NK-92 treated with Interleukin-12 subunit alpha and Interleukin-12 subunit beta, amount 100 ng/mL, for 24 hours (cell line): ENCODE measurements at places on chromosomes 4 and X.

DNA sequence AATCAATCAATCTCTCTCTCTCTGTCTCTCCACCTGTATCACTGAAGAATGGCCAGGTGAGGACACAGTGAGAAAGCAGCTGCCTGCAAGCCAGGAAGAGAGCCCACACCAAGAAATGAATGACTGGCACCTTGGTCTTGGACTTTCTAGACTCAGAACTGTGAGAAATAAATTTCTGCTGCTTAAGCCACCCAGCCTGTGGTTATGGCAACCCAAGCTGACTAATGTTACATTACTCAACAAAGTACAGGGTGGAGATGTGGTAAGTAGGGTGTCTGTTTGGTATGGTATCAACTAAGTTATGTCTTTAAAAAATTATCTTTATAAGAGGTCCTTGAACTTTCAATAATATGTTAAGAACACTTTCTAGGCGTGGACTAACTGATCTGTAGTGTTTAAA lies 159.3 kb downstream of the EPHA5 start:
- no peak for DNase-seq

GRCh38 chrX:22194660-22194945 lies 78.1 kb upstream of the CBLL2 start:
- DNase-seq, result no peak

GRCh38 chr4:73668782-73669201 lies 48.6 kb upstream of the RASSF6 start:
- DNase-seq, result no peak

- DNase-seq, result no peak
Measured at GRCh38 chr4:80382090-80382832, 46.7 kb downstream of the CFAP299 start.

DNA sequence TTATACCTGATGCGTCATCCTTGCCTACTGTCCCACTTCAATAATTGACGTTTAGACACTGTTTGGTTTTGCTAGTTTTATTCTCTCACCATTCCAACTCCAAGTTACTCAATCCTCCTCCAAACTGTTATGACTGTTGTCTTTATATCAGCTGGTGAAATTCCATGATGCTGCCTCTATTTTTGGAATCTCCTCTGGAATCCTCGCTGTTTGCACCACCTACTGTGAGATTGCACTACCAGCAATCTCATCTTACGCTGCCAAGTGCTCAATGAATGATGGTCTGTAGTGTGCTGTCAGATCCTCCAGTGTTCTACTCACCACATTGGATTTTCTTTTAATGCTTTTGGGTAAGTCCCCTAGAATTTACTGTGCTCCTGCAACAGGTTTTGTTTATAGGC lies 13.2 kb upstream of the PCDH18 start:
- no peak for DNase-seq

GRCh38 chrX:44723426-44723825 lies 120.4 kb upstream of the DUSP21 start:
- no peak for DNase-seq

DNA sequence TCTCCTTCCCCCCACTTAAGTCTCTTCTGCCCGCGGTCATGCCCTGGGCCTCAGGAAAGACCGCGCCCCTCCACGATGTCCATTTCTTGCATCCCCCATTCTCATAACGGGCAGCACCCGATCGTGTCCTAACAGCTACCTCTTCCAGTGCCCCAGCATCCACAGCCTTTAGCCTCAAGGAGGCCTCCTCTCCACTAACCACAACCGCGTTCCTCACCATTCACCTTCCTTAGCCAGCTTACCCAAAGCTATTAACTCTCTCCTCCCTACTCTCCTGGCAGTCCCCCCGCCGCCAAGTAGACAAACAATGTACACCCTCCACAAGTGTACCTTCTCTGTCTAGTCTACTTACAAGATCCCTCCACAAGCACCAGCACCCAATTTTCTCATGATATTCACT lies 58.6 kb upstream of the PAGE5 start:
- no peak for DNase-seq

DNA sequence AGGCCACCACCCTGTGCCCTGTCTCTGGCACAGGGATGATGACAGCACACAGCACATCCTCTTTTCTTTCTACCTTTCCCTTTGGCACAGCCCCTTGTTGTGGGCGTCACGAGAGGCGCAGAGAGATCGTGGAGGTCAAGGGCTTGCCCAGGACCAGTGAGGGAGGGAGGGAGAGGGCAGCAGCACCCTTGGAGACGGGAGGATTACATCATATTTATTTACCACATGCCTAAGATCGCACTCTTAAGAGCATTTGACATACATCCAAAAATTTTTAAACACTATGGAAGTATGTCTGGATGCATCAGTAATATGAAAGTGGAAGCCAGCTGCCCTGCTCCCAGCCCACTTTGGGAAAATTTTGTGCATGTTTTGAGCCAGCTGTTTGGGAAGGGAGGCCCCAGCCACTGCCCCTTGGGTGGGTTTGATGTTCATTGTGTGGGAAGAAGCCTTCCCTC lies 12.7 kb downstream of the WFS1 start:
- DNase-seq, result no peak

- DNase-seq, result no peak
Measured at GRCh38 chr4:98659106-98659592, 738 bp upstream of the TSPAN5 start.

DNA sequence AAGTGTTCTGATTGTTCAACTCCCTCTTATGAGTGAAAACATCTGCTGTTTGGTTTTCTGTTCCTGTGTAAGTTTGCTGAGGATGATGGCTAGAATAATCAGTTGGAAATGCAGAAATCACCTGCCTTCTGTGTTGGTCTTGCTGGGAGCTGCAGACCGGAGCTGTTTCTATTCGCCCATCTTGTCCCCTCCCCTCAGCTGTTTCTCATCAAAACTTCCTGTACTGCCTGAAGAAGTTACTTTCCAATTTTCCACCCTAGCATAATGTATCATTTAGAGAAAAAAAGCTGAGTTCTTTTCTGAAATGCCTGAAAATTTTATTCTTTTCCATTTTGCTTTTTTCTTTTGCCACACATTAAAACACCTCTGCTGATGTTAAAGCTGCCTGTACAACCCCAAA lies 167.6 kb downstream of the TEX13A start:
- DNase-seq, result no peak

DNA sequence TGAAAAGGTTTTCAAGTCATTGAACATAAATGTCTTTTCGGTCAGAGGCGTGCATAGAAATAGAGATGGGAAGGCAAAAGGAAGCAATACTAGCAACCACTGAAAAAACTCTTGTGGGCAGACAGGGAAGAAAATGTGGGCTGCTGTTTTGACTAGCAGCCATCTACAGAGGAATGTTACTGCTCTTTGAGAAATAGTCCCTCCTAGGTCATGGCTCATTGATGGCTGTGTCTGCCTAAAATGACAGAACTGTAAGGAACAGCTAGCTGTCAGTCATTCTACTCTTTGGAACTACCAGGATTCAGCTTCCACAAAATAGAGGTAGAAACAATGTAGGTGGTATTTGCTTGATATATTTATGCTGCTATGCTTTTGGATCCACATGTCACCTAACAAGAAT lies 26.9 kb upstream of the TMPRSS11B start:
- DNase-seq, result no peak

- no peak for DNase-seq
Measured at GRCh38 chr4:5753766-5754528, 42.9 kb downstream of the EVC start.

- no peak for DNase-seq
Measured at GRCh38 chr4:127209580-127210095, 423.1 kb upstream of the INTU start.

GRCh38 chrX:118702741-118703140 lies 24.7 kb upstream of the IL13RA1 start:
- no peak for DNase-seq

DNA sequence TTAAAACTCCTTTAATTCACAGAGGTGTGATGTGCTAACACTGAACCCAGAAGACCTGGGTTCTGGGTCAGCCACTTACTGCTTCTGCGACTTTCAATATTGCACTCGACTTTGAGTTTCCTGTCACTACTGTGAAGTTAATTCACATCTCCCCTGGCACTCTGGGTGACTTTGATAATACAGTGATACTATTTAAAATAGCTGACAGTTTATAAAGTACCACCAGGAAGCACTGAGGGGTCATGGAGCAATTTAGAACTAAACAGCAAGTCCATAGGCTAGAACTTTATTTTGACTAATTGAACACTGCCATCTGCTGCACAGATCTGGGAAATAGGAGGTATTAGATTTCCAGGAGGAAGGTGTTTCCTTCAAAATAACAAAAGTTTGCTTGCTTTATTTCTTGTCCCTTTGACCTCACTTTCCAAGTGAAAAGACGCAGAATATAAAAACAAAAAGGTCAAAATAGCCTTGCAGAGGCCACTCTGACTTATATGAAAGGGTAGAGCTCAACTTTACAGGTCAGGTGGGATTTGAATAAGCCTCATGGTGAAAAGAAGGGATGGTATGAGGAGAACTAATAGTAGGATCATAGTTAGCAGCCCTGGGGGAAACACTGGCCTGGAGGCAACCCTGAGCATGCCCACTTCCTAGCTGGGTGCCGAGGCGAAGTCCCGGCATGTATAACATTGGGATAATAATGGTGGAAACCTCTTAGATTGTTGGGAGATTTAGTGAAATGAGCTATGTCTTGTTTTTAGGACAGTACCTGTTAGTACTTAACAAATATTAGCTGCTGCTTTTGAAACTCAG lies 53.4 kb downstream of the ZNF518B start:
- DNase-seq, result no peak

DNA sequence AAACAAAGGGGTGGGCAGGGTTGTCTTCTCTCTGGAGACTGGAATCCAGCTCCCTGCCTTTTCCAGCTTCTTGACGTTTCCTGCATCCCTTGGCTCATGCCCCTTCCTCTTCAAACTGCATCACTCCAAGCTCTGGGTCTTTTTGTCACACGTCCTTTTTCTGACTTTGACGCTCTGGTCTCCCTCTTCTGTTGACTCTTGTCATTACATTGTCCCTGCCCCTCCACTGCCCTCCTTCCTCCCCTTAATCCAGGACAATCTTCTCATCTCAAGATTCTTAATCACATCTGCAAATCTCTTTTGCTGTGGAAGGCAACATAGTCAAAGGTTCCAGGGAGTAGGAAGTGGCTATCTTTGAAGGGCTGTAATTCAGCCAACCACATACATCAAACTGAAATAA lies 178.3 kb downstream of the TMA16 start:
- no peak for DNase-seq

- DNase-seq, result no peak
Measured at GRCh38 chr4:8641931-8642650, 49.5 kb downstream of the CPZ start.

GRCh38 chr4:148057516-148057915 lies 325.6 kb downstream of the ARHGAP10 start:
- DNase-seq, result no peak

DNA sequence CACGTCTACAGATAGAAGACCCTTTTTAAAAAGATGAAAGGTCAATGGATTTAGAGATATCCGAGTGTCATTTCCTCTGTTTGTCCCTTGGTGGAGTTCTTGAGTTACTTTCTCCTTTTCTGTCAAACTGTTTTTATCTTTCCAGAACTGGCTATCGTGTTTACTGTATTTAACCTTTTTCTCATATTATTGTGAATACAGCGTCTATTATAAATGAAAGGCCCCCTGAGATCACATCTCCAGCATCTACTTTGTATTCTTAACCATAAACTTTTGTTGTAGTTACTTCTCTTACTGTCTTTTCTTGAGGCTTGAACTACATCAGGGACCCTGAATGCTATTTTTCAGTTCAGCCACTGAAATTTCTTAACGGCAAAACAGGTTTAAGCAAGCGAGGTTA lies 4.0 kb upstream of the PCDH7 start:
- no peak for DNase-seq

DNA sequence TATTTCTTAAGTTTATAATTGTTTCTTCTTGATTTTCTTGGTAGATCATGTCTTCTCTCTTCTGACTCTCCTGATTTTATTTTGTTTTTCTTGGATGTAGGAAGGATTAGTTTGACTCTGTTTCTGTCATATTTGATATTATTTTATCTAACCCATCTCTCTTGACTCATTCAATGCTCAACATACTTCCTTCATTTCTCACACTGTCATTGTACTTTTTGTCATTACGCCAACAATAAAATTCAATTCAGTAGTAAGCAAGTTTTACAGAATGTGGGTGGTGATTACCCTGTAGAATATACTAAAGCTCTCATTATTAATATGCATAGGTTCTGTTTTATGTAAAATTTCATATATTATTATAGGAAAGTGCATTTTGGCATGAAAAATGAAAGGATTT lies 1303.0 kb upstream of the AGA start:
- no peak for DNase-seq

GRCh38 chrX:1336331-1336943 lies at the start of gene IL3RA:
Gene IL3RA (plus strand): TSS chrX:1336785. CDS start chrX:1341766, 4,981 bp downstream.
- DNase-seq, result peak; percentile 59

GRCh38 chr4:69497886-69498395 lies 2.2 kb upstream of the UGT2B4 start:
- DNase-seq, result no peak

DNA sequence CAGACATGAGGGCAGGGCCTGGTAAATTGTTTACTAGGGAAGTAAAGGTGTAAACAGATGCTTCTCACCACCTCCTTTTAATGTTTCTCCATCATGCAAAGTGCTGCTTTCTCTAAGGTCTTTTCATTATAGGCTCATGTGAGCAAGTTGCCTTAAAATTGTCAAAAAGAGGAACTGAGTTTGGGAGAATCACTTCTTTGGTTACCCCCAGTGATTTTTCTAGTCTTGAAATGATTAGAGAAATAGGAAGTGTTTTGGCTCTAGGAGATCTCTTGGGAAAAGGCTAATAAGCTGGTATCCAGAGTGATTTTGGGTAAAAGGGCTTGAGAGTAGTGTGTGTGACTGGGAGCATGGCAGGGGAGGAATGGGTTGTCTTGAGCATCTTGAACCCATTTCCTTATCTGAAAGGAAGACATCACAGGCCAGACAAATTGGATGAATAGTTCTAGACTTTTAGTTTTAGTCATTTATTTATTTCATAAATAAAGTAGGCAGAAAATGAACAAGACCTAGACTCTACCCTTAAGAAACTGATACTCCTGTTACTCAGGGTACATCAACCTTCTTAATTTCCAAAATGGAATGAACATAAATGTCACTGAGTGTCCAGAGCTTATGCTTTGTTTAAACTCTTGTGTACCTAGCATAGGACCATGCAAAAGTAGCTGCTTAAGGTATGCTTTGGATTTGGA lies 14.2 kb downstream of the GRPR start:
- no peak for DNase-seq

- DNase-seq, result no peak
Measured at GRCh38 chrX:22196149-22196548, 76.6 kb upstream of the CBLL2 start.

- DNase-seq, result no peak
Measured at GRCh38 chr4:98937986-98938720, 9.2 kb upstream of the EIF4E start.

DNA sequence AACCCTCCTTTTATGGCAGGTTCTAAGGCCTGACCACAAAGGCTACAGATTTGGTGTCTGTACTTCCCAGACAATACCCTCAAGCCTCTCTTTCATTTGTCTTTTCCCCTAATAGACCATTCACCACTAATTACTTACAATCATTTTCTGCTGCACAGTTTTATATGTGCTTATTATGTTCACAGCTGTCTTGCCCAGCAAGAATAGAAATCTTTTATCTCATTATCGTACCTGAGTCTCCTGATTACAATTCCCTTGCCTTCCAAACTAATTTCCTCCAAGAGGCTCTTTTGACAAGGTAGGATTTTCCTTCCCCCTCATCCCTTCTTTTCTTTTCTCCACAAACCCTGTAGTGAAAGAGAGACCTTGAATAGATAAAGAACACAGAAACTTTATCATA lies 352.5 kb upstream of the FMR1 start:
- DNase-seq, result no peak
